ENCODE measurements at places on chromosomes 12 and 14.
A peak's percentile ranks its signal among the peaks of the same experiment; 100 is the strongest.

GRCh38 chr14:94679937-94680861 is 68.0 kb downstream of the SERPINA3 start:
- DNase-seq: no peak

GRCh38 chr14:24219521-24219920 is 3.7 kb upstream of the MDP1 start:
- no peak for DNase-seq

GRCh38 chr14:100893760-100894159 is 9.8 kb downstream of the RTL1 start:
- no peak for DNase-seq

GRCh38 chr14:57212919-57213318 is 55.8 kb downstream of the EXOC5 start:
- DNase-seq: no peak

- no peak for DNase-seq
These were observed 4.4 kb upstream of the C1RL start for GRCh38 chr12:7113389-7113871.

DNA sequence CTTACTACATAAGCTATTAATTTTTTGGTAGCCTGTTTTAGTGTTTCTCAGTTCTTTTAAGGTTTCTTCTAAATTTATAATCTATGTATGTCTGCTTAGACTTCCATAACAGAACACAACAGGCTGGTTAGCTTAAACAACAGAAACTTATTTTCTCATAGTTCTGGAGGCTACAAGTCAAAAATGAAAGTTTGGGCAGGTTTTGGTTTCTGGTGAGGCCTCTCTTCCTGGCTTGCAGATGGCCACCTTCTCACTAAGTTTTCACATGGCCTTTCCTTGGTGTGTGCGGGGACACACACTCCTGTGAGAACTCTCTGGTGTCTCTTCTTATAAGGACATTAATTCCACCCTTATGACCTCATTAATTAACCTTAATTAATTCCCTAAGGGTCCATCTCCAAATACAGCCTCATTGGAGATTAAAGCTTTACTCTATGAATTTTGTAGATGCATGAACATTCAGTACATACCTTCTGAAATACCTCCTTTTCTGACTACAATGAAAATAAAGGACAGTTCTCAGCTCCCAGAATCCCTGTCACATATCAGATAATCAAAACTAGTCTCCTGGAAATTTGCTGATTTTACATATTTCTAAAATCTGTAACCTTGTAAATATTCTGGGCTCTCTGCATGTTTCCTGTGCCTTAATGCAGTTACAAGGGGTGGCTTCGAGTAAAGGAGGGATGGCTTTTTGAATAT is 23.2 kb upstream of the BMAL2 start:
- no peak for DNase-seq

GRCh38 chr12:26732005-26732908 is 100.7 kb downstream of the ITPR2 start:
- DNase-seq: no peak

DNA sequence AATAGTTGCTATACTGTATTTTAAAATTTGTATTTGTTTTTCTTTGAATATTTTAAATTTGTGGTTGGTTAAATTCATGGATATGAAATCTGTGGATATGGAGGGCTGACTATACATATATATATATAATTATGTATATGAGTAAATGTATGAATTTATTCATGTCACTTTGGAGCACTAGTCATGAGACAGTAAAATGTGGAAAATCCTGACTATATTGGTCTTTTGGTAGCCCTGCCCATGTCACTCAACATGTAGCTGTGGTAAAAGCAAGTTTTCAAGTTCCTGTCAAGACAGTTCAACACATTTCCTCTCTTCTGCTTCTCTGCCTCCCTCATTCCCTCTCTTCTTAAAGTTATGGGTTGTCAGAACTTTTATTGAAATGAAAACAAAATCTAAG is 17.3 kb upstream of the C12orf71 start:
- DNase-seq: no peak

DNA sequence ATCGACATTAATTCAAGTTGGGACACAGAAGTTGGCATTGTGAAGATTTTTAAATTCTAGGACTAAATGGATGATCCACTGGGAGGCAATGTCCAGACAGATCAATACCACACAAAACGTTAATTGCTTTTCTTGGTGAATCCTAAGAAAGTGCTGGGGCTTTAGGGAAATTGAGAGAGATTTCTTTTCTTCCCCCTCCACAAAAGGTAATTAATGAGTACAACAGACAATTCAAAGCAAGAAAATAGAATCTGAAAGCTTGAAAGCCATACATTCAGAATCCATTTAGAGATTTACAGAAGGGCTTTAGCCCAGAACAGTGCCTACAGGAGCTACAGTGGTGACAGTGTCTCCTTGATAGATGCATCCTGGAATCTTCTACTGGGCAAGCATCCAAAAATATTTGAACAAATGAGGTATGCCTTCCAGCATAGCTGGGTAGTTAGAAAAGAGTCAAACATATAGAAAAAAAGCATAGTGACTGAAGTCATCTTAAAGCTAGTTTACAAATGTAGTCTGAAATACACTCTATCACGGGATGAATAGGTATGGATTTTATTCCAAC is 718.1 kb downstream of the DIO2 start:
- DNase-seq: no peak

DNA sequence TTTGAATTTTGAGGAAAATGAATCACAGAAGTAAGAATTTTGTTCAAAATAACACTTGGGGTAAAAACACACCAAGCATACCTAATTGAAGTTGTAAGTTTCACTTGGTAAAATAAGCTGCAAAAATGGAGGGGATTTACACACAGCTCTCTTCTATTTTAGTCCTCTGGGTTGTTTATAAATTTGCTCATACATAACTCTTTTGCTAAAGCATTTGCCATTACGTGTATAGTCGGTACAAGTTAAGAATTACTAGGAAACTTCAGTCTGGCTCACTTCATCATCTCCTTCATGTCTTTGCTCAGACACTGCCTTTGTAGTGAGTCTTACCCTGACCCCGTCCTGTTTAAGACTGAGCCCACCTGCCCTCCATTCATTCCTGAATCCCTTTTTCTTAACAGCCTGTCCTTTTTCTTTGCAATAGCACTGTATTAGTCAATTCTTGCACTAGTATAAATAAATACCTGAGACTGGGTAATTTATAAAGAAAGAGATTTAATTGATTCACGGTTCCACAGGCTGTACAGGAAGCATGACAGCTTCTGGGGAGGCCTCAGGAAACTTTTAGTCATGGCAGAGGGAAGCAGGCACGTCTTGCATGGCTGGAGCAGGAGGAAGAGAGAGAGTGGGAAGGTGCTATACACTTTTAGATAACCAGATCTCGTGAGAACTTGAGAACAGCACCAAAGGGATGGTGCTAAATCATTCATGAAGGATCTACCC is 451.1 kb downstream of the PCNX1 start:
- no peak for DNase-seq

GRCh38 chr14:36068777-36069534 is 107.6 kb downstream of the PTCSC3 start:
- DNase-seq: no peak

DNA sequence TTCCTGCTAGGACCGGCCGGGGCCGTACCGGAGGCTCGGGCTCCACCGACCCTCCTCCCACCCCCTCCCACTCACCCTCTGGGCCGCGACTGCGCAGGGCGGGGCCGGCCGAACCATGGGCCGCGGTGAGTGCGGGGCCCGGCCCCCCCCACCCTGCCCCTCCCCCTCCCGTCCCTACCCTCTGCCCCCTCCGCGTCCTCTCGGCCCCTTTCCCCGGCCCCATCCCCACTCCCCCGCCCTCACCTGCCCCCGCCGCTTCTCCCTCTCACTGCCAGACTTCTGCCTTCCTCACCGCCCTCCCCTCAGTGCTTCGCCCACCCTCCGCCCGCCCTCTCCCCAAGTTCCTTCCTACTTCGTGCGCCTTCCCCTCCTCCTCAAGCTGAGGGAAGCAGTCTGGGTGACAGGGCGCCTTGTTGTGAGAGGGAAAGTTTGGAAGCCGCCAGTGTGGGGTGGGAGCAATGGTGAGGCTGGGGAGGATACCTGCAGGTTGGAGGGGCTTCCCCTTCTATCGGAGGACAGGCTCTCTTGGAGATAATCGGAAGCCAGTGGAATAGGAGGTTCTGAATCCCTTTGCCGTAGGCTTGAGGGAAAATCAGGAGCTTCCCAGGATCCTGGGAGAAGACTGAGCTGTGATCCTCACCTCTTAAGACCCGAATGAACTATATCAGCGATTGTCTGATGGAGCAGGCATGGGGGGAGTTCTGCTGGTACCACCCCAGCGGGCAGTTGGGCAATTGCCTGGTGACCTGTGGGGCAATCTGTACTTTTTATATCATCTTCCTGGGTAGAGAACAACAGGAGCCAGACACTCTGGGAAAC is 472 bp downstream of the MBD6 start:
- DNase-seq: peak; percentile 9

DNA sequence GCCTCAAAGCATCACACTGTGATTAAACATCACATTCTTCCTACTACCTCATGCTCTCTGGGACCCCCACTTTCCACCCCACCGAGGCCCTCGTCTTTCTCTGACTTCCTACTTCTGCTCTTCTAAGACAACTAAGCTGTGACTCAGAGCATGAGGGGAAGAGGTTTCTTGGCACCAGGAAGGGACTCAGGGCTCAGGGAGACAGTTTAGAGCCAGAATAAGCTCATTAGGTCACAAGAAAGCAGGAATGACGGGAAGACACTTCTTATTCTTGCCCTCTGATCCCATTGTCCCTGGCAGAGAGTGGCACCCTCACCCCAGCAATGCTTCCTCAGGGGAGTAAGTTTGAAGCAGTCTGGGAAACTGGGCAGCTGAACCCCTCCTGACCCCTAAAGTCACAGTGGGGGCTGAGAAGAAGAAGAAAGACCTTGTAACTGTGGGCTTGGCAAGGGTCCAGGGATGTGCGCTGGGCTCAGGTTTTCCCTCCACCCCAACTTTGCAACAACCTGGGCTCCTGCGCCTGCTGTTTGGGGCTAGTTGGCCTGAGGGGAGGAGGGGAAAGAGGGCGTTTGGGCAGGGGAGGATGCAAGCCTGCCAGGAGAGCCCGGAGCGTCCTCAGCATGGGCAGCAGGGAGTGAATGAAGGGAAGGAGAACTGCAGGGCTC is 64.6 kb upstream of the ACTN1 start:
- DNase-seq: no peak

DNA sequence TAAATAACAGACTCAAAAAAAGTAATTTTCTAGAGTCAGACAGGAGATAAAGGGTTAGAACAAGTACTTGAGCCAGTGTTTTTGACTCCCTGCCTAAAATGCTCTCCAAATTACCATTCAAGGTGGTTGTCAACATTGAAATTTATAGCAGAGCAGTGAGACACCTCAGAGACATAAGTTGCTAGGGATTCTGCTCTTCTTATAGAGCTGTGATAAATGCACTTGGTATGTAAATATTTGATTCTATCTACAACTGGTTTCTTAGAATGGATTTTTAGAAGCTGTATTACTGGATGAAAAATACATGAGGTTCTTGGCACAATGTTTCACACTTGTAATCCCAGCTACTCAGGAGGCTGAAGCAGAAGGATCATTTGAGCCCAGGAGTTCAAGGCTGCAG is 83.9 kb upstream of the OSBPL8 start:
- DNase-seq: no peak

GRCh38 chr12:98838231-98838647 is 193.1 kb downstream of the APAF1 start:
- no peak for DNase-seq

GRCh38 chr14:73567951-73568885 is 795 bp upstream of the ACOT2 start:
- DNase-seq: no peak

DNA sequence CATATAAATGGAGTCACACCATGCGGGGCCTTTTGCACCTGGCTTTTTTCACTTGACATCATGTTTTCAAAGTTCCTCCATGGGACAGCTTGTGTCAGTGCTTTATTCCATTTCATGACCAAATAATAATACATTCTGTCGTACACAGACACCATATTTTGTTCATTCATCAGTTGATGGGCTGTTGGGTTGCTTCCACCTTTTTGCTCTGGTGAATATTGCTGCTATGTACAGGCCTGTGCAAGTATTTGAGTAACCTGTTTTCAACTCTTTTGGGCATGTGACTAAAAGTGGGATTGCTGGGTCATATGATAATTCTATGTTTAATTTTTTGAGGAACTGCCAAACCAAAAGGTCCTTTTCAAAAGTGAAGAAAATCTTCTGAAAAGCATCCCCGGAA is 46.9 kb downstream of the HCAR2 start:
- DNase-seq: no peak

DNA sequence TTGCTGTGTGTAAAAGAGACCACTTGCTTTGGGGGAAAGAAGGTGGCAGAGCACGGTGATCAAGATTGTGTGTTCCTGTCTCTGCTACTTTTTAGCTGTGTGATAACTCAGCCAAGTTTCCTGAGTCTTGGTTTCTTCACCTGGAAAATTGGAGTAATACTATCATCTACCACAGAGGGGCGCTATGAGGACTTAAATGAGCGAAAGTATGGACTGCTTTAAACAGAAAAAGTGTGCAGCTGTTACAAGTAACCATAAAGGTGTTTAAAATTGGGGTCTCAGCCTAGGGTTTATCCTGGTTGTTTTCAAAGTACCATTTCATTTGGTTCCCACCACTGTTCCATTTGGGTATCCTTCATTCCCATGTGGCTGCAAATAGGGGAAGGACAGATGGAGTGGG is 65.9 kb upstream of the WSCD2 start:
- no peak for DNase-seq

GRCh38 chr14:38900887-38901286 is 202.1 kb downstream of the SEC23A start:
- peak; percentile 71 for DNase-seq

DNA sequence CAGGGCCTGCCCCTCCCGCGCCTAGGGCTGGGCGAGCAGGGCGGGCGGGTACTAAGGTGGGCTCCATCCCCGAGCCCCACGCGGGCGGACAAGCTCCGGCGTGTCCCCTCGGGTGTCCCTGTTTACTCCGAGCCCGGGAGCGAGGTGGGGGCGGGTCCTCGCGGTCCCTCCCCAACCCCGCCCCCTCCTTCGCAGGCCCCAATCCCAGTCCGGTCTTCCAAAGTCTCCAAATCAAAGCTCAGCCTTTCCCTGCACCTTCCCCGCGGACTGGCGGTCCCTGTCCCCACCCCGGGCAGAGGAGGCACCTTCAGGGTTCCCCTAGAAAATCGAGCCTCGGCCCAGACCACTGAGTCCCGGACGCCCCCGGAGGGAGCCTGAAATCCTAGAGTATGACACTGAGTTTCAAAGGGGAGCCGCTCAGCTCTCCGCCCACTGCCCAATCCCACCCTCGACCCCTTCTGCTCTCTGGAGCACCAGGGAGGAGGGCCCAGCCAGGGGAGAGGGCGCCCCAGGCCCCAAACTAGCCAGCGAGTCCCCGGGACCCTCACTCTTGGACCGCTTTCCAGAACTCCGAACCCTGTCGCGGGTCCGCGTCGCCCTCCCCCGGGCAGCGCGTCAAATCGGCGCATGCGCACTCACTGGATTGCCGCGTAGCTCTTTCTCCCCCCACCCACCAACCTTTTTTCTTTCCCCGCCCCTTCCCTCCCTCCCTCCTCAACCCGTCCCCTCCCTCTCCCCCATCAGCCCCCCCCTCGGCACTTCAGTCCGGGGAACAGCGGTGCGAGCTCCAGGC is at the start of gene LRP1:
TSS of gene LRP1 (plus strand) at position 758 of the 793 bp plus-strand sequence. CDS start 482 bp downstream, outside the sequence.
- peak; percentile 19 for DNase-seq

GRCh38 chr14:36672095-36672494 is 10.4 kb downstream of the PAX9 start:
- peak; percentile 87 for DNase-seq

GRCh38 chr14:93957751-93958566 is 18.4 kb downstream of the ASB2 start:
- no peak for DNase-seq

Data from NCI-H1417 treated with DMSO at 0.1 percent for 48 hours (cell line).